ENCODE measurements at places on chromosomes 16 and 17.

DNA sequence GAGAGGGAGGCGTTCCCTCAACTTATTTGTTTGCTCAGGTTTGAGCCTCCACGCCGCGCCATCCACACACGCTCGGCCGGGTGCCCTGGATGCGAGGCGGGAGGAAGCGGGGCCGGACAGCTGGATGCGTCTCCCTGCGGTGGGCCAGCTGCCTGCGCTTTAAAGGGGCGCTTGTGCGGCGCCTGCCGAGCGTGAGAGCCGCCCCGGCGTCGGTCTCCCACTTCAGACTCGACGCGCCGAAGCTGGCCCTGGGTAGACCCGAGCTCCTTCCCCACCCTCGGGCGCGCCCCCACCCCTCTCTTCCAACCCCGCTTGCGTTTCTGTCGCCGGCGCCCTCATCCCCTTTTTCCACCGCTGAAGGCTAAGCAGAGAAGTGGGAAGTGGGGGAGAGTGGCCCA, 527 bp upstream of the CHAD start:
- DNase-seq, result no peak

DNA sequence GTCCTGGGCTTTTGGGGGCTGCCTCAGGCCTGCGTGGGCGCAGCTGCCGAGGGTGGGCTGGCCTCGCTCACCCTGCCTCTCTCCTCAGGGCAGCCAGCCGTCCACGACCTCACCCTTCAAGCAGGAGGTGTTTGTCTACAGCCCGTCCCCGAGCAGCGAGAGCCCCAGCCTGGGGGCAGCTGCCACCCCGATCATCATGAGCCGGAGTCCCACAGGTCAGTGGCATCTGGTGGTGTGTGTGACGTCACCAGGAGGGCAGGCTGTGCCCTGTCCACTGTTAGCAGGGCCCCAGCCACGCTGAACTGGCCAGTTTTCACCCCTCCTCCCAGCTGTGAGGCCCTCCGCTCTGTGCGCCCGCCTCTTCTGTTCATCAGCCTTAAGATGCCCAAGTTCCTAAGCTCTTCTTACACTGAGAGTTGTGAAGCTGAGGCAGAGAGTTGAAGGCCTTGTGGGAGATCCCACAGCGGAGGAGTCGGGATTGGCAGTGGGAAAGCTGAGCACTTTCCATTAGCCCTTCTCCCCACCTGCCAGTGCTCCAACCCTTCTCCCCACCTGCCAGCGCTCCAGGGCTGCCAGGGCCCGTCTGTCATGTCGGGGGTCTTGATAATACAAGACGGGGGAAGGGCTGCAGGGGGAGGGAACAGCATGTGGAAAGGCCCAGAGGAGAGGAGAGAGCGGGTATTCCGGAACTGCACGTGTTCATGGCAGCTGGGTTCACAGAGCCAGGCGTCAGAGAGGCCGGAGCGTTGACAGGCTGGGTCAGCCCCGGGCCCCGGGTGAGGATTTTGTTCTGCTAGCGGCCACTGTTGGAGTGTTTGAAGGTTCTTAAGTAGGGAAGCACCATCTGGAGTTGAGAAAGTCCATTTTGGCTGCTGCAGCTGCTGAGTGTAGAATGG, 36.3 kb downstream of the OR1D5 start:
- DNase-seq, result no peak

DNA sequence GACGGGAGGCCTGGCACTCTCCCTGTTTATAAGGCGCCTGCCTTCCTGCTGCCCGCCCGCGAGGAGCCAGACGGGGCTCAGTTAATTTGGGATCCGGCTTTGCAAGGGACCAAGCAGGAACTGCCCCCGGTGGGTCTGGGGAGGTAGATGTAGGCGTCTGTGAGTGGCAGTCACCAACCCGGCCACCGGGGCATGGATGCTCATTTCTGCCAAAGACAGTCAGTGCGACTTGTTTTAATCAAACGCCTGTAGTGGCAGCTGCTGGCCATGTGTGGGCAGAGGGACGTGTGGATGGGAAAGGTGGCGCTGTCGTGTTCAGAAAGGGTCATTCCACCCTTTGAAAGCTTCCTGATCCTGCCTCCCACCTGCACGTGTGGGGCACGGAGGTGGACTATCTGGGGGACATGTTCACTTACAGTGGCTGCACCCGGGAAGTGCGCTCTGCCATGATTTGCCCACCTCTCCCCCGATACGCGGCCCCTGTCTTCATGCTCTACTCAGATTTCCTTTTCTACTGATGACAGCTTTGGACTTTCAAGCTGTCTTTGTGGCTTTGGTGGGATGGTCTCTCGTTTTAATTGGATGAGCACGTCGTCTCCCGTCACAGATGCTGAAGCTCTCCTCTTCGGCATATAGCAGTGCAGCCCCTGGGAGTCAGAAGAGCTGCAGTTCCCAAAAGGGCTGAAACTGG, 60.3 kb upstream of the CIBAR2 start:
- DNase-seq, result no peak

GRCh38 chr17:45018848-45019711, 32.4 kb downstream of the DCAKD start:
- peak; percentile 7 for DNase-seq

GRCh38 chr16:87053016-87053982, 263.9 kb downstream of the C16orf95 start:
- no peak for DNase-seq

DNA sequence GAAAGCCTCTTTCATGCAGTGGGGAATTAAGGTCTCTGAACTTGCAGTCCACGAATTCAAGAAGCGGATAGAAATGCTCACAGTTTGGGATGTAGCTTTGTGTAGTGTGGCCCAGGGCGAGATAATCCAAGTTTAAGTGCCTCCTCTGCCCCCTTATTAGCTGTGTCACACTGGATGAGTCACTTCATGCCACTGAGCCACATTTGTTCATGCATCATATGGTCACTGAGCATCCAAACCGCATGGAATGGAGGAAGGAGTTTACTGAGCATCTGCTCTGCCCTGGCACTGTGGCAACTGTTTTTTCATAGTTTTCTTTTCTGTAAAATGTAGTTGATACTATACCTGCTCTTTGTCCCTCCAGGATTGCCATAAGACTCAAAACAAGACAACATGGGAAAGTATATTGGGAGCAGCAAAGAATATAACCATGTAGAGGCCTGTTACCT, 15.1 kb upstream of the DHX8 start:
- DNase-seq, result no peak

- DNase-seq, result no peak
These were observed 63.7 kb upstream of the LYRM9 start for GRCh38 chr17:27956601-27957445.

All from stimulated activated CD4-positive, alpha-beta T cell treated with anti-CD3 and anti-CD28 coated beads, TNF-alpha, amount 100 ng/mL, for 1 hour (primary cell).